ENCODE measurements at places on chromosomes 2 and 18.

GRCh38 chr18:76985156-76985950 is 147.2 kb downstream of the MBP start:
- no peak for DNase-seq

- no peak for DNase-seq
Observed at GRCh38 chr2:235141411-235142128, 189.8 kb downstream of the SH3BP4 start.

GRCh38 chr2:172693037-172693436 is 42.6 kb upstream of the RAPGEF4 start:
- no peak for DNase-seq

- no peak for DNase-seq
Observed at GRCh38 chr2:66730441-66730840, 295.5 kb downstream of the MEIS1 start.

DNA sequence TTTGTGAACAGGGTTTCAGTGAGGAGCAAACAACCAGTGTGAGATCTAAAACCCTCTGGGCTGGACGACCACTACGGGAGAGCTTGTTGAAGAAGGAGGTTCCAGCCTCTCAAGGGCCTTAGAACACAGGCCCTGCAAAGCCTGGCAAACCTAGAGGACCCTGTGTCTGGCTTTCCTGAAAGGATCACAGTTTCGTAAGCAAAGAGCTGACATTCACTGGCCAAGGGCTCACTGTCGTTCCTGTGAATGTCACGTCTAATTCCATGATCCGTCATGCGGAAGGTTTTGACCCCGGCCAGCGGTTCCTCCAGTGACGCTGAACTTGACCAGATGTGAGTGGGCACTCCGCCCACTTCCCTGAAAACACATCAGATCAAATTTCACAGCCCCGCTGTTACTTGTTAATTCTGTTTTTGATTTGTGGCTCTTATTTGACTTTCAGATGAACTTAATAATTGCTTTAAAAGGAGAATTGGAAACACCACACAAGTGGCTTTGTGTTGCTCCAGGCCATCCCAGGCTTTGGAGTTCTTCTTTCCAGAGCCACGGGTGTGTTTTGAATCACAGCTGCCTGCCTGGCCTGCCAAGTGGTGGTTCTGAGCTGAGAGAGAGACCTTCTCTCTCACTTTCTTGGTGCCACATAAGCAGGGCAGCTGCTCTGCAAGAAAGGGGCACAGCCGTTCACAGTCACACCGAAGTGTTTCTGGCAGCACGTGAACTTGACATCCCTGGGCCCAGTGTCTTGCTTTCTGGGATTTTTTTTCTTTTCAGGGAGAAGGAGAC is 308.4 kb downstream of the NDUFA10 start:
- DNase-seq, result no peak

DNA sequence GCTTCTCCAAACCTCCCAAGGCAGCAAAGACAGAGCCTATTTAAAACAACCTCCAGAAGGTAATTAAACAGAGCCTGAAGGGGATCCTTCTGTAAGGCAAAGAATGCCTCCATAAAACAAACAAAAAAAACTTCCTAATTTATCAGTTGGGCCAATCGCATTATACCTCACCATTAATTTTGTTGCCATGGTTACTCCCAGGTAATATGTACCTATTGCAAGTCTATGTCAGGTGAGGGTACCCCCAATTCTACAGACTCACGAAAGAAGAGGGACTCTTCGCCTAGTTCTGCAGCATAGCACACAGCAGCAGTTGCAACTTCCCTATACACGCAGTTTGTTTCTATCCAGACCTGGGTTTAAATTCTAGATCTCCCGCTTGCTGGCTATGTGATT is 38.8 kb downstream of the SFXN5 start:
- no peak for DNase-seq

- DNase-seq, result no peak
Observed at GRCh38 chr2:140648393-140648792, 1482.4 kb downstream of the LRP1B start.

- no peak for DNase-seq
Observed at GRCh38 chr18:73987247-73987980, 160.2 kb downstream of the FBXO15 start.

GRCh38 chr2:238695538-238695937 is 152.3 kb upstream of the TWIST2 start:
- DNase-seq, result no peak

DNA sequence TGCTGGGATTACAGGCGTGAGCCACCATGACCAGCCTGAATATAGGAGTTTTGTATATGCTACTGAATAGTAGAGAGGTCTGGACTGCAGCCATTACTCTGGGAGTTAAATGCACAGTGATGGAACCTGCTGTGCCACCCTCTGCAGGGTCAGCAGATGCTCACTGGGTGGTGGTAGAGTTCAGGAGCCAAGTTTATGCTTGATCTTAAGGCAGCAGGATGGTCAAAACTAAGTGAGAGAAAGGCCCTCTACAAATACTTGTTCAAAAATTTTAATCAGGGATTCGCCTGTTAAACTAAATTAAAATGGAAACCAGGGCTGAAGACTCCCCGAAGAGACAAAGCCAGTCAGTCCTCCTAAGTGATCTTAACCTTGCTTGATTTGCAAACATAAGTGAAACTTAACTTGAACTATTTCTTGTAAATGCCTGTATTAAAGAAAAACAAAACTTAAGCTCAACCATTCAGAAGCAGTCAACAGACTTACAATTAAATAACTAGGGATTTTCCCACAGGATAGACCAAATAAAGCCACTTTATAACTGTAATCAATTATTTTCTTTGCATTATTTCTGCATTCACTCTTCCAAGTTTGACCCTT is 4.2 kb upstream of the WDFY1 start:
- DNase-seq, result no peak

DNA sequence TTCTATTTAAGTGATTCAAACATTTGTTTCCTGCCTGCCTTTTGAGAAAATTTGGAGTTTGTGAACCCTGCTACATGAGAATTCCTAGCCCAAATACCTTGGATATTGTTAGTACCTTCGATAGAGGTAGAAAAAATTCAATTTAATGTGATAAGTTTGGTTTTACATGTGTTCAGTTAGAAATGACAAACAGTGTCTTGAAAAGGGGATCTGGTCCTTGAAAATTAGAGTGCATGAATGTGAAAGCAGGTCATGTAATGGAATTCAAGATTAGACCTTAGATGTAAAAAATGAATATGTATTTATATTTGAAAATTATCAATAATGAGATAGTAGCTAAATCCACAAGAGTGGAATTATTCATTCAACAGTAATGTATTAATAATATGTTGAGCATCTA is 70.5 kb downstream of the PIK3C3 start:
- no peak for DNase-seq

DNA sequence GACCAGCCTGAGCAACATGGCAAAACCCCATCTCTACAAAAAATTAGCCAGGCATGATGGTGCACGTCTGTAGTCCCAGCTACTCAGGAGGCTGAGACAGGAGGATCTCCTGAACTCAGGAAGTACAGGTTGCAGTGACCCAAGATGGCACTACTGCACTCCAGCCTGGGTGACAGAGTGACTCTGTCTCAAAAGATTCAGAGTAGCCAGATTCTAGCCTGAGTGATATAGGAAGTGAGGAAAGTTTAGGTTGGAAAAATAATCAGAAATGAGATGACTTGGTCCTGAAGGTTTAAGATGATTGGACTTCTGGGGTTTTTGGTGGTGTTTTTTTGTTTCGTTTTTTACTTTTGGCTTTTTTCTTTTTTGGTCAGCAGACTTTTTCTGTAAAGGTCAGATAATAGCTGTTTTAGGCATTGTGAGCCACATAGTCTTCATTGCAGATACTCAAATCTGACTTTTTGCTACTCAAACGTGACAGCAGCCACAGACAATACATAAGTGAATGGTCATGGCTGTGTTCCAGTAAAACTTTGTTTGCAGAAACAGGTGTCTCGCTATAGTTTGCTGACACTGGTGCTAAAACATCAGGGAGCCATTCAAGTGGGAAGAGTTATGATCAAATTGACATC is 104.1 kb upstream of the UBXN4 start:
- no peak for DNase-seq

DNA sequence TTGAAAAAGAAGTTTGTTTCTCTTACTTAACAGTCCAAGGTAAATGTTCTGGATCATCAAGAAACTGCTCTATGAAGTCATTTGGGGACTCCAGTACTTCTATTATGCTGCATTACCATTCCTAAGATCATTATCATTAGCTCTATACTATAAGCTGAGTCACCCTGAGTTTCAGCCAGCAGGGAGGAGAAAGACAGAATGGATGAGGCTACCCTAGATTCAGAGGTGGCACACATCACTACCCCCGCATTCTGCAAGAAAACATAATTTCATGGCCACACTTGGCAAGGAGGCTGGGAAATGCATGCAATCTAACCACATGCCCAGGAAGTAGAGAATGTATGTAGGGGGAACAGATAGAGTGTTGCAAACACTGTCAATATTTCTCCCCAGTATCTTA is 16.6 kb upstream of the LNPK start:
- DNase-seq, result no peak

GRCh38 chr2:11457935-11458334 is 8.0 kb downstream of the E2F6 start:
- no peak for DNase-seq

- DNase-seq, result no peak
Observed at GRCh38 chr2:143410082-143410897, 281.1 kb downstream of the ARHGAP15 start.

DNA sequence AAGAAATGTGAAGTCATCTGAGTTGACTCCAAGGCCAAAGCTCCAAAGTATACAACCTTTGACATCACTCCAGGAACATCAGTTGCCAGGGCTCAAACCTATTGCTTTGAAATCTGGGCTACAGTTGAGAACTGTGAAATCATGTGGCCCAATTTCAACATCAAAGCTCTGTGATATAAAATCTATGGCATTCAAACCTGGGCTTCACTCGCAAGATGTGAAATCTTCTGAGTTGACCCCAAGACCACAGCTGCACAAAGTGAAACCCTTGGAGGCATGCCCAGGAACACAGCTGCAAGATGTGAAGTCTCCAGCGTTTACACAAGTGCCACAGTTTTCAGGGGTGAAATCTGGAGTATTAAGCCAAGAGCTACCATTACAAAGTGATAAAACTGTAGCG is 9.4 kb upstream of the ZNF512 start:
- DNase-seq, result no peak

DNA sequence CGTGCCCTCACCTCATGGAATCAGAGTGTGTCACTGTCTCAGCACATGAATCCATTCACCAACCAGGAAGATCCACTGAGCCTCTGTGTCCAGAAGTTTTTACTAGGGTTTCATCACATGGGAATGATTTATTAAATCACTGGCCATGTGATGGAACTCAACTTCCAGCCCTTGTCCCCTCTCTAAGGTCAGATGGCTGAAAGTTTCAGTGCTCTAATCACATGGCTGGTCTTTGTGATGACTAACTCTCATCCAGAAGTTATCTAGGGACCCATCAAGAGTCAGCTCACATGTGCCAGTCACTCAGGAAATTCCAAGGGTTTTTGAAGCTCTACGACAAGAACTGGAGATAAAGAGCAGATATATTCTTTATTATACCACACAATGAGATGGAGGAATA is 140.5 kb upstream of the GYPC start:
- DNase-seq, result no peak

GRCh38 chr18:50590593-50590992 is 30.7 kb downstream of the MAPK4 start:
- no peak for DNase-seq

DNA sequence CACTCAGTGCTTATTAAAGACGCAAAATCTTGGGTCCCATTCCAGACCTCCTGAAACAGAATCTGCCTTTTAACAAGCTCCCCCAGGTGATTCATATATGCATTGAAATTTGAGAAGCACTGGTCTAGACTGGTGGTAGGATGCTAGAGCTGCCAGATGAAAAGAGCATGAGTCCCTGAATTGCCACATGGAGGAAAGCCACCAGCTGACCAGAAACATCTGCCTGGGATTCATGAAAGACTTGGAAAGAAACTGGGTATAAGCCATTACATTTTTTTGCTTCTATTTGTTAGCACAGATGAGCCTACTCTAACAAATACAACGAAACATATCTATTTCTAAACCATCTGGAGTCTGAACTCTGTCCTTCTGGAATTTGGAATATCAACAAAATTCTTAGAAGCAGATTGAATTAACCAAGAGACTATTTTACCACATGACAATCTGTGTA is 228.9 kb downstream of the RBM43 start:
- no peak for DNase-seq

- no peak for DNase-seq
Observed at GRCh38 chr2:131004446-131005209, 88.6 kb downstream of the FAM168B start.

DNA sequence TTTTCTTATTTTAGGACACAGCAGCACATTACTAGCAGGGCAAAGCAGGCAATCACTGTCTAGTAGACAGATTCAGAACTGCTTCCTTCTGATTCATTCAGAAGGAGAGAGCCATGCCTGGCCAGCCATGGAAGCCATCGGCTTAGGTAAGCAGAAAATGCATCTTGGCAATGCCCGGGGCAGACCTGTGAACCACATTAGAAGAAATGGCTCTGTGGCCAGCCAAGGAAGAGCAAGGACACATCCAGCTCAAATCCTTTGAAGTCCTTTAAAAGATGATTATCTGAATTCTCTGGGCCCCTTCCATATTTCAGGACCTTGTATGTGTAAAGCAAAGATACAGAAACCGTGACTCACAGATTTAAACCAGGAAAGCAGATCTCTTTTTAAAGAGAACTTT is 227.4 kb downstream of the PID1 start:
- no peak for DNase-seq

GRCh38 chr2:29578084-29578598 is 343.2 kb downstream of the ALK start:
- DNase-seq, result no peak

- no peak for DNase-seq
Observed at GRCh38 chr2:12106440-12107080, 360.1 kb downstream of the LPIN1 start.

- no peak for DNase-seq
Observed at GRCh38 chr2:133888107-133888506, 319.8 kb upstream of the NCKAP5 start.

DNA sequence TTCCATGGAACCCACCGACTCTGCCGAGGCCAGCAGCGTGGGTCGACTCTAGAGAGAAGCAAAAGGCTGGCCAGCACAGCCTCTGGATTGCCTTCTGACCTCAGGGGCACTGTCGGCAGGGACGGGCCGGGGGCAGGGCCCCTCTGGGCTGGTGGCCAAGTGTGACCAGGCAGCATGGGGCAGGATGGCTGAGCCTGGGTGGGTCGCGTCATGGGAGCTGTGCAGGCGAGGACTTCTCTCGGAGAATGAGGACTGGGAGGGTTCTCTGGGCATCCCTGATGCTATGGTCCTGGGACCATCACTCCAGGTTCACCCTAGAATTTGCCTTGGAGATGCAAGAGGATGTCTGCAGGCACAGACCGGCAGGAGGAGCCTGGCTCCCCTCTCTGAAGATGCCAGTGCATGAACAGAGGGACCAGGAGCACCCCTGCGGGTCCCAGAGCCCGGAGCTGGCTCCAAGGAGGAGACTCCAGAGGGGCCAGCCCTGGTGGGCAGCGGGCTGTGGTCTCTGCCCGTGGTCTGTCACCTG is 289.2 kb downstream of the NDUFA10 start:
- DNase-seq, result no peak

GRCh38 chr2:143329288-143329687 is 200.1 kb downstream of the ARHGAP15 start:
- no peak for DNase-seq

- DNase-seq, result no peak
Observed at GRCh38 chr2:23069923-23070322, 315.1 kb upstream of the KLHL29 start.

GRCh38 chr2:72815655-72816278 is 10.1 kb downstream of the EXOC6B start:
- DNase-seq, result no peak

- DNase-seq, result no peak
Observed at GRCh38 chr2:3490191-3491170, 28.9 kb downstream of the ADI1 start.
